Frontal cortex (tissue), 4 donors: ENCODE measurements at places on chromosomes 6 and 20.

DNA sequence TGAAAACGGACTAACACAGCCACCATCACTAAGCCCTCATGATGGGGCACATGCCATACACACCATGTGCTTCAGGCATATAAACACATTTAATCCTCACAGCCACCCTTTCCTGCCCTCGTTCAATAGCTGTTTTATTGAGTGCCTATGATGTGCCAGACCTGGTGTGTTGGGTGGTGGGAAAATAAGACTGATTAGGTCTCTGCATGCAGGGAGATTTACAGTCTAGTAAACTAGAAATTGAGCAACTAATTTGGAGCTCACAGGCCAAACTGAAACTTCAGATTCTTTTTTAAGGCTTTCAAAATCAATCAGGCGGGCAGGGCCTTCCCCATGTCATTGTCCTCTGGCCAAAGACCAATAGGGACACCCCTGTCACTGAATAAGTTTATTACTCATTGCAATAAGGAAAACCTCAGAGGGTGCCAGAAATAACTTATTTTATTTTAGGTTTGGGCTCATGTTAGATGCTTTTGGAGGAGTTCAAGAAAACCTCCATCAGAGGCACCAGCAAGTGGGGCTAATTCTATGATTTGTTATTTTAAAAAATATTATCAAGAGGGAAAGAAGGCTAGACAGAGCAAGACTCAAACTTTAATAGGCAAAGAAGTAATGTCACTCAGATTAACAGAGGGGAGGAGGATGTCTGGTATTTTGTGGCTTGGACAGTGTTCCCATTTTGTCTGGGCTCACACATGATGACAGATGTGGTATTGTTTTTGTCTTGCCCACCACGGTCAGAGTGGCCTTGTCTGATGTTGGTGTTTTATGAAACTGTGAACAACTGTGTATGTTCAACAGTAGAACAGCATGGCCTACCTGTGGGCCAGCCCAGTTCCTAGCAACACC lies 12.0 kb downstream of the ZFP64 start:
- DNase-seq, result no peak

DNA sequence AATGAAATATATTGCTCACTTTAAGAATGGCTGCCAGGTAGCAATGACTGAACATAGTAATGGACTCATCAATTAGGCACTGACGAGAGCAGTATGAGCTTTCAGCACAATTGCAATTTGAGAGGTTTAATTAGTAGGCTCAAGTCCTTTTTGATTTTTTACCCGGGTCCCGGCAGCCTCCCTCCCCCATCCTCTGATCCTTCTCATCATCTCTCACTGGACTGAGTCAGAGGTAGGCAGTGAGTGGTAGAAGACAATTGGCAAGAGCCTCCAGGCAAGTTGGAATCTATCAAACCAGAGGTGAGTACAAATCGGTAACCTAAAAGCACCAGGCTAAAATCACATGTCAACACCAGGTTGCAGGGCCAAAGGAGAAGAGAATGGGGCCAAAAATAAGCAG lies 107.9 kb downstream of the DCDC2 start:
- DNase-seq, result no peak

DNA sequence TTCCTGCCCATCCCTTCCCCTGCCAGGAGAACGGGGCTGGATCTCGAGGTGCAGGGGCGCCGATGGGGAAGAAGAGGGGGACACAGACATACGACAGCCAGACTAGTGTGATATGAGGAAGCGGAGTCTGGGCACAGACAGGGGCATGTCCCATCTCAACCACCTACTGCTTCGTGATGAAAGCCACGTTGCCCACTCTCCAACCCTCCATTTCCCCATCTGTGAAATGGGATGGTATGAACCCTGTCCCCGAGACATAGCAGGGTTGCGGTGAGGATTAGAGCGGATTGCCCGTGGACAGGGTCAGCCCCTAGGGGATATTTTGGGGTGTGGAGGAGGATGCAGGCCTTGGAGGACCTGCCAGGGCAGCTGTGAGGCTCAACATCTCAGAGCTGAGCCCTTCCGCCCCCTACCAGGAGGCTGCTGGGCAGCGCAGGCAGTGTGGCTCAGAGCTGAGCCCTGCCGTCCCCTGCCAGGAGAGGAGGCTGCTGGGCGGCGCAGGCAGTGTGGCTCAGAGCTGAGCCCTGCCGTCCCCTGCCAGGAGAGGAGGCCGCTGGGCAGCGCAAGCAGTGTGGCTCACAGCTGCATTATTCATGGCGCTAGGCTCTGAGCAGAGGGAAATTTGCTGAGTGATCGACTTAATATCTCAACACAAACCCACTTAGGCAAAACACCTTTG lies 71.7 kb downstream of the GRM4 start:
- DNase-seq, result no peak

- DNase-seq, result peak; percentile 38
These were observed 73.0 kb upstream of the NHSL1 start for GRCh38 chr6:138572167-138572875.

DNA sequence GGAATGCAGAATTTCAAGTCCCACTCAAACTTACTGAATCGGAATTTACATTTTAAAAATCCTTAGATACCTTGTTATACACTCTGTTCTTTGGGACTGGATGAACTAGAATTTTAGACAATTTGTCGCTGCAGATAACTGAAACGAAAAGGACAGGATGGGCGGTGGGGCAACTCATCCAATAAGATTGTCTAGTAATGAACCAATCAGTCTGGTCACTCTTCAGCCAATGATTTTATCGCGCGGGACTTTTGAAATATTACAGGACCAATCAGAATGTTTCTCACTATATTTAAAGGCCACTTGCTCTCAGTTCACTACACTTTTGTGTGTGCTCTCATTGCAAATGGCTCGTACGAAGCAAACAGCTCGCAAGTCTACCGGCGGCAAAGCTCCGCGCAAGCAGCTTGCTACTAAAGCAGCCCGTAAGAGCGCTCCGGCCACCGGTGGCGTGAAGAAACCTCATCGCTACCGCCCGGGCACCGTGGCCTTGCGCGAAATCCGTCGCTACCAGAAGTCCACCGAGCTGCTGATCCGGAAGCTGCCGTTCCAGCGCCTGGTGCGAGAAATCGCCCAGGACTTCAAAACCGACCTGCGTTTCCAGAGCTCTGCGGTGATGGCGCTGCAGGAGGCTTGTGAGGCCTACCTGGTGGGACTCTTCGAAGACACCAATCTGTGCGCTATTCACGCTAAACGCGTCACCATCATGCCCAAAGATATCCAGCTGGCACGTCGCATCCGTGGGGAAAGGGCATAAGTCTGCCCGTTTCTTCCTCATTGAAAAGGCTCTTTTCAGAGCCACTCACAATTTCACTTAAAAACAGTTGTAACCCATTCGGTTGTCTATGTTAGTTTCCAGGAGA lies 41.9 kb upstream of the HFE start:
- peak; percentile 59 for DNase-seq

DNA sequence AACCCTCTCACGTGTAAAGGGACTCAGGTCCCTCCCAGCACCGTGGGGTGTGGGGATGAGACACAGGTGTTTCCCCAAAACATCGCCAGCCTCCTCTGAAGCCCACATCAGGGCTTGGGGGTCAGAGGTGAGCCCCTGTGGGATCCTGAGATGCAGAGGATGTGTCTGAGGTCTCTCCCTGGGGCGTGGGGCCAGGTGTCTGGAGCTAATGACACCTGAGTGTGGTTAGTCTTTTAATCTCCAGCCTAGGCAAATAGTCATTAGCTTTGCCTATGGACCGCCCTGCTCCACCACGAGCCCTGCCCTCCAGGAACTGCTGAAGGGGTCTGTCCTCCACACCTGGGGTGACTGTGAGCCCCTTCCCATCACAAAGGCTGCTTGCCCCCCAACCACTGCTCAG lies 1.7 kb downstream of the SRMS start:
- no peak for DNase-seq

DNA sequence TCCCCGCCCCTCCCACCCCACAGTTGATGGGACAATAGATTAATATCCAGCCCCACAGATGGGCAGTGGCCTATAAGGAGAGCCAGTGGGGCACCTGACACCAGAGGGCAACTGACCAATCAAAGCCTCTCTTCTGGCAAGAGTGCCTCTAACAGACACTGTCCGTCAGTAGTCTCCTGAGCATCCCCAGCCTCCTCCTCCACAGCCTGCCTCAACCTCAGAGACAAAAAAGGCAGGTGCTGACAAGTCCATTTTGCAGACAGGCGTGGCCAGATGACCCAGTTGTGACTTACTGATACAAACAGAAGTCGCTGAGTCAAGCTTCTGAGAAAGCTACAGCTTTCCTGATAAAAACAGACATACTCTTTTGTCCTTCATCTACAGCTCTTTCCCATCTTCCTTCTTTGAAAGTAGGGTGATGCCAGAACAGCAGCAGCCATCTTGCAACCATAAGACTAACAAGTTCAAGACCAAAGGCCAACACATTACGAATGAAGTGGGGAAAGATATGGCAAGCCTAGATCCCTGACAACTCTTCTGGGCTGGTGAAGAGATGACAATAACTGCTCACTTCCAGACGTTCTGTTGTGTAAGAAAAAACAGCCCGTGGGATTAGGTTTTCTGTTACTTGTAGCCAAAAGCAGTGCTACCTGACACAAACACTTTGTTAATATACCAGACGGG lies 12.3 kb downstream of the PPIL1 start:
- DNase-seq, result no peak

DNA sequence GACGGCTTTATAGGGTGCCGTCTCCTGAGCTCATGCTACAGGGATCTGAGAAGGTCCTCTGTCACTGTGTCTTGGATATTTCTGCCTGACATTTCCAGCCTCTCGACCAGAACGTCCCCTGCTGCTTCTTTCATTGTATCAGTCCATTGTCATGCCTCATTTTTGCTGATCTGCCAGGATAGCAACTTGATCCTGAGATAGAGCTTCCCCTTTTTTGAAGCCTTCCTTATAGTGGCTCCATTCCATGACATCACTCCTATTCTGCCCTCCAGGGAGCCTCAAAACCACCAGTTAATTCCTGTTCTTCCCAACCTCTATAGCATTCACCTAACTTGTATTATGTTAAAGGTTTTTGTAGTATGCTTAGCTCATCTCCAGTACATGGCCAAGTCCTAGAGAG lies 431.8 kb upstream of the NOX3 start:
- no peak for DNase-seq

- no peak for DNase-seq
These were observed 36.8 kb downstream of the ZMYND8 start for GRCh38 chr20:47319517-47320252.

DNA sequence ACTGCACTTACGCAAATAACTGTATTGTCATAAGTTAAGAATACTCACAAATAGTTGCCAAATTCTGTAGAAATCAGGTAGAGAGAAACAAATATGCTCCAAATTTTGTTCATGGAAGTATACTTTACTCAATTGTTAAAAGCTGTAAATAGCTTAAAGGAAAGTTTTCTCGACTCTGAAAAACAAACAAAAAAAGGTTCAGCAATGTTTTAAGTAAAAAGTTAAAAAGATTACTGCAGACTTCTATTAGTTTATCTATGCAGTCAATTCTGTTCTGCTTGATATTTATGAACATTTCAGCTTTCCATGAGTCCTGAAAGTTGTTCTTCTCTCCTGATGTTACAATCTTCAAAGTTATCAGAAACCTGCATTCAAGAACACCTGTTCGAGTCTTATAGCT lies 37.5 kb upstream of the FAM8A1 start:
- DNase-seq, result no peak

GRCh38 chr6:43130429-43130828 lies 40.6 kb upstream of the SRF start:
- no peak for DNase-seq

GRCh38 chr6:13157293-13157692 lies 171.0 kb downstream of the TBC1D7 start:
- no peak for DNase-seq

GRCh38 chr6:39421383-39422225 lies 99.1 kb upstream of the KCNK16 start:
- no peak for DNase-seq

GRCh38 chr6:83053678-83054077 lies 12.0 kb downstream of the UBE3D start:
- DNase-seq, result no peak

DNA sequence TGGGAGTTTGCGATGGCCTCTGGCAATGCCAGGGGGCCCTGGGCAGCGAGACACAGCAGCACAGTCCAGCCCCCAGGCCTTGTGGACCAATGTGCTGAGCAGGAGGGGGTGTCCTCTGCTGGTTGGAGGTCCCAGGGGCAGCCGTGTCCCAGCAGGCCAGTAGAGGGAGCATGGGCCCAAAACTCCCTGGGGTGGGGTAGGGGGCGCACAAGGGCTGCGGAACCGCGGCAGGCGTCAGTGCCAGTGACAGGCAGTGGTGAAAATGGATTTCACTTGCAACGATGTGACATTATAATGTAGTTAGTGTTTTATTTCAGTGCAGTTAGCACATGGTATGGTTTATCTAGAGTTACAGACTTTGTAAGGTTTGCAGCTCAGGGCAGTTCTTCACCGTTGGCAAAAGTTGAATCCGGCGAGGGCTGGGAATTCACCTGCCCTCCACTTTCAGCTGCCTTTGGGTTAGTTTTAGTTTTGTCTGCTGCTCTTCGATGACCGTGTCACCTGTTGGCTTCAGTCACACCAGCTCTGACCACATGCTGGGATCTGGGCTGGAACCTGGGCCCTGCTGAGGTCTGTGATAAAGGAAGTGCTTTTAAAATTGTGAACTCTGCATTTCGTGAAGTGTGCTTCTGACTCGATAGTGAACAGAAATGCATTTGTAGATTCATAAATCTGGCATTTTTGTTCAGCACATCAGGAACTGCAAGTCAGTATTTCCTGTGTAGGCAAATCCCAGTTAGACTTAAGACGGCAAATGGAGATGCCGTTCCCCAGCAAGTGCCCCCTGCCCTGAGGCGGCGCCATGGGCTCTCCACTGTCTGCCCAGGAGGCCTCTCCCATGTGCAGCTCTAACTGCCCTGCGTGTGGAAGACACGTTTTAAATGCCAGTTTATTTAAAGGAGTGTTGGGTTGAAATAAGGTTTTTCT lies 46.8 kb downstream of the PYGB start:
- DNase-seq, result peak; percentile 80

DNA sequence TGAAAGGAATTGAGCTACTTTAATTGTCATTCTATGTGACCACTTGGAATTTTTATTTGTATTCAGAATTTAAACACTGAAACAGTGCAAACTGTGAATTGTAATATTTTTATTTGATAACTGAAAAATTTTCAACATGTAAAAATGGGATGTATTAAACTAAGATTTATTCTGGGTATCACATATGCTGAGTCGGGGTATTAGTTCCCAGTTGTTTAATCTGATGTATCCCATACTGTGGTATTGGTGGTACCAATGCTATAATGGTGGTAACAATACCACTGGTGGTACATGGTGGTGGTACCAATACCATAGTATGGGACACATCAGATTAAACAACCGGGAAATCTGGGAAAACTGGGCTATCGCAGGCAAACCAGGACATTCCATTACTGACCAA lies 79.4 kb downstream of the CDC5L start:
- DNase-seq, result no peak

GRCh38 chr6:163793011-163793983 lies 378.8 kb downstream of the QKI start:
- DNase-seq, result no peak

GRCh38 chr20:57259938-57260921 lies 6.2 kb downstream of the BMP7 start:
- no peak for DNase-seq
